ENCODE measurements at places on chromosomes 12 and 14.

GRCh38 chr12:70664465-70664881, 27.2 kb upstream of the PTPRB start:
- no peak for DNase-seq

- DNase-seq: no peak
Measured at GRCh38 chr14:70821584-70822529, 12.5 kb upstream of the MAP3K9 start.

- DNase-seq: no peak
Measured at GRCh38 chr12:119169150-119169549, 9.6 kb upstream of the HSPB8 start.

DNA sequence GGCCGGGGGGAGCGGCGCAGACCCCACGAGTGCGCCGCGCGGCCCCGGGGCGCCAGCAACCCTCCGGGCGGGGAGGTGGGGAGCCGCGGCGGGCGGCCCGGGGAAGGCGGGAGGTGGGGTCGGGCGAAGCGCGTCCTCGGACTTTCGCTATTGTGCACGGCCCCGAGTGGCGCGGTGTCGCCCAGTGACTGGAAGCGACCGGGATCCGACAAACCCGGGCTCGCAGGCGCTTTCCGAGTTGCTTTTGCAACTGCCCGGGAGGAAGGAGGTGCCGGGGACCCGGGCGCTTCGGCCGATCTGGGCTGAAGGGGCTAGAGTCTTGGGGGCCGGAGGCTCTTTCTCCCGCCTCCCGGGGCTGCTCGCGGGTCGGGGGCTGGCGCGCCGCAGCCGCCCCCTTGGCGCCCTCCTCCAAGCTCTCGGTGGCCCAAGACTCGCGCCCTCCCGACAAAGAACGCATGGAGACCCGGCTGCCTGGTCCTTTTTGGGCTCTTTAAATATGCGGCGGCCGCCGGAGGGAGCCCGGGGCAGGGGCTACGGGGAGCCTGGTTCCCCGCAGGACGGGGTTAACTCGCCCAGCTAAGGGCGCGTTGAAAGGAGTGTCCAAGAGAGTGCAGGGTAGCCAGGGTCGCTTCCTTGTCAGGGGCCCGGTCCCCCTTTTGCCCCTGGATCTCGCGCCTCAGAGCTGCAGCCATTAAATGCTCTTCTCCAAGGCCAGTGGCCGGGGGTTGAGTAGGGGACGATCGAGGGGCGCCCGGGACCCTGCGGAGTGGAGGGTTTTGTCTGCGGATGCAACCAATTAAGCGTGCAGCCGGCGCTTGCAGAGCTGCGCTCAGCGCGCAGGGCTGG, 1.4 kb downstream of the HMGA2 start:
- no peak for DNase-seq

All from NT2/D1 (cell line).